Stimulated activated CD8-positive, alpha-beta memory T cell treated with anti-CD3 and anti-CD28 coated beads, Interleukin-4, amount 100 ng/mL, for 4 hours (primary cell): ENCODE measurements at places on chromosomes 16 and 17.

DNA sequence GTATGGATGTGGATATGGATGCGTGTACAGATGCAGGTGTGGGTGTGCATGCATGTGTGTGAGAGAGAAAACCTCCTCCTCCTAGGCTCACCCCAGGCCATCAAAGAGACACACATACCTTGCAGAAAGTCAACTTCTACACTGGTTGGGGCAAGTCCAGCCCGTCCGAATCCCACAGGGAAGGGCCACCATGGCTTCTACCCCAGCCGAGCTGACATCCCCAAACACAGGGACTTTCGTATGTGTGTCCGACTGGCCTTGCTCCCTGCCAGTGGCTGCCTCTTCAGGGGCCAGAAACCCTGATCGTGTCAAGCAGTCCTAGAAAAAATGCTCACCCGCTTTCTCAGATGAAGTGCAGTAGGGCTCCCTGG, 134.2 kb downstream of the XYLT1 start:
- DNase-seq, result no peak

- no peak for DNase-seq
Measured at GRCh38 chr17:410543-411401, 58.2 kb upstream of the RPH3AL start.

DNA sequence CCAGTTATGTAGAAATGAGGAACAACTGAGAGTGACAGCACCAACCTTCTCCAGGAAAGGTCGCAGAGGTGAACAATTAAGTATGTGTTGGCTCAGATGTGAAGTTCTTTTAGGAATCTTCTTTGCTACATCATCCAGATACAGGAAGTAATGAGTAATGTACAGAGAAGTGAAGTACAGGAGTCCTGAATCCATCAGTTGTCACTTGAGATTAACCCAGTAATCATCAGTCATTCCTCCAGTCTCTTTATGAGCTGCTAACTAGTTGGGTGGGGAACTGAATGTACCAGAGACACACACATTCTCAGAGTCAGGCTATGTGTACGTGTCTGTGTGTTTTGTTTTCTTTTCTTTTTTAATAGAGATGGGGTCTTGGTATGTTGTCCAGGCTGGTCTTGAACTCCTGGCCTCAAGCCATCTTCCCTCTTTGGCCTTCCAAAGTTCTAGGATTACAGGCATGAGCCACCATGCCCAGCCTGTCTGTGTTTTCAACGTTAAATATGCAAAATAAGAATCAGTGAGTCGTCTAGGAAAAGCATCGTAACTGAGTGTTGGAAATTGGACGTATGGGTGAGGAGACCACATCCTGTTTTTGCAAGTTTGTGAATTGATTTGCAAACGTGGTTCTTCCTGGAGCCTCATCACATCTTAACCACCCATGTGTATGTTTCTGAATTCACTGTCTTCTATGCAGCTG, 19.9 kb downstream of the ZNF200 start:
- no peak for DNase-seq

DNA sequence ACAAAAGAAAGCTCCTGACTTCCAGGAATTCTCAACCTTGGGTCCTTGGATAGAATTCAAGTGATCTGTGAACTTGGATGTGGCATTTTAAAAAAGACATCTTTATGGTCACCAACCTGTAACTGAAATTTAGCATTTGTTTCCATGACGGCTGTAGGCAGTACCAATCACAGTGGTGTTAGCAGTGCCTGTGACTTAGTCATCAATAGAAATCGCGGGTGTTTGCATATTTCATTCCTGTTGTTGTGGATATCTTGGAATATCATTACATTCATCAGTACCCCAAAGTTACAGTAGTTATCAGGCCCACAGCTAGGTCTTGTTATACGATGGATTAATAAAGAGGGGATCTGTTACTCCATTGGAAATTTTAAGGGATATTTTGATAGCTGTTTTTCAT, 81.6 kb downstream of the CMIP start:
- DNase-seq, result no peak

GRCh38 chr17:80125656-80126448, 21.1 kb downstream of the EIF4A3 start:
- no peak for DNase-seq

- no peak for DNase-seq
Measured at GRCh38 chr17:51423421-51424160, 163.2 kb downstream of the UTP18 start.

- no peak for DNase-seq
Measured at GRCh38 chr17:80842456-80843013, 149.1 kb upstream of the CHMP6 start.

- DNase-seq, result no peak
Measured at GRCh38 chr16:83779886-83780285, 27.9 kb upstream of the HSBP1 start.

GRCh38 chr17:64739316-64740058, 77.4 kb upstream of the SMURF2 start:
- no peak for DNase-seq

DNA sequence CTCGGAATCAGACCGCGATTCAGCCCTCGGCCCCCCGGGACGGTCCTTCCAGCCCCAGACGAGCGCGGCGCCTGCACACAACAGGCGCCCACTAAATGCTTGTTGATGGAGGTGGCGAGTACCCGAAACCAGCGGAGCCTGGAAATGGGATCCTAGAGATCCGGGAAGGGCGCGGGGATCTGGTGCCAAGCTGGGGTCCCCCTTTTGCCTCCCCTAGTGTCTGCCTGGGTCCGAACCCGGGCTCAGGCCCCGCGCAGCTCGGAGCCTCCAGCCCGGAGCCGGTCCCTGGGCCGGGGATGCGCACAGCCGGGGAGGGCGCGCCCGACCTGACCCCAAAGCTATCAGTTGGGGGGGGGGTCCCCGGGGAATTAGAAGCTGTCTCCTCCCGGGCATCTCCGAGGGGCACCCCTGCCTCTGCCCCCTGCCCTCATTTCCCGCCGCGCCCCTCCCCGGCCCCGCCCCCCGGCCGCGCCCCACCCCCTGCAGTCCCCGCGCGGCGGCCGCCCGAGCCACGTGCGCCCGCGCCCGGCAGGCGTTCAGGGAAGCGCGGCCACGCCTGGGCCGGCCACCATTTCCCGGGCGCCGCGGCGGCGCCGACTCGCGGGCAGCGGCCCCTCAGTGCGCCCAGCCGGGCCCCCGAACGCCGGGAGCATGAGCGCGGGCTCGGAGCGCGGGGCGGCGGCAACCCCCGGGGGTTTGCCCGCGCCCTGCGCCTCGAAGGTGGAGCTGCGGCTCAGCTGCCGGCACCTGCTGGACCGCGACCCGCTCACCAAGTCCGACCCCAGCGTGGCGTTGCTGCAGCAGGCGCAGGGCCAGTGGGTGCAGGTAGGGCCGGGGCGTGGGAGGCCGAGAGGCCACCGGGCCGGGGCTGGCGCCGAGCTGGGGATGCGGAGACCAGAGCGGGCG, at the start of gene CPNE7:
TSS of gene CPNE7 (plus strand) at position 512 of the 906 bp plus-strand sequence. CDS start at position 652, 140 bp downstream.
- DNase-seq, result no peak

DNA sequence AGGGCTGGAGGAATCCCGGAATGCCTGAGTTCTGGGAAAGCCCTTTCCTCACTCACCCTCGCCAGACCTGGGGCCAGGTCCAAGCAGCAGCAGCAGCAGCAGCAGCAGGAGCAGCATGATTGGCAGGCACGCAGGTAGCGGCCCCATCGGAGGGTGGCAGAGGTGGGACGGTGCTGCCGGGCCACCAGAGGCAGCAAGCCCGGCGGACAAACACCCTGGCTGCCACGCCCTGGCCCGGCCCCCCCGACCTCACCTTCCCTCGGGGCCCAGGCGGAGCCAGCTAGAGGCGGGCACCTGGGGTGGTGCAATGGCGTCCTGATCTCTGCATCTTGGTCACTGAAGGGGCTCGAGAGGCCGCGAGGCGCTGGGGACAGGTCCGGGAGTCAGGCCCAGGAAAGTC, 122.4 kb downstream of the LAT start:
- no peak for DNase-seq

GRCh38 chr16:25709213-25709612, 17.5 kb downstream of the HS3ST4 start:
- no peak for DNase-seq

DNA sequence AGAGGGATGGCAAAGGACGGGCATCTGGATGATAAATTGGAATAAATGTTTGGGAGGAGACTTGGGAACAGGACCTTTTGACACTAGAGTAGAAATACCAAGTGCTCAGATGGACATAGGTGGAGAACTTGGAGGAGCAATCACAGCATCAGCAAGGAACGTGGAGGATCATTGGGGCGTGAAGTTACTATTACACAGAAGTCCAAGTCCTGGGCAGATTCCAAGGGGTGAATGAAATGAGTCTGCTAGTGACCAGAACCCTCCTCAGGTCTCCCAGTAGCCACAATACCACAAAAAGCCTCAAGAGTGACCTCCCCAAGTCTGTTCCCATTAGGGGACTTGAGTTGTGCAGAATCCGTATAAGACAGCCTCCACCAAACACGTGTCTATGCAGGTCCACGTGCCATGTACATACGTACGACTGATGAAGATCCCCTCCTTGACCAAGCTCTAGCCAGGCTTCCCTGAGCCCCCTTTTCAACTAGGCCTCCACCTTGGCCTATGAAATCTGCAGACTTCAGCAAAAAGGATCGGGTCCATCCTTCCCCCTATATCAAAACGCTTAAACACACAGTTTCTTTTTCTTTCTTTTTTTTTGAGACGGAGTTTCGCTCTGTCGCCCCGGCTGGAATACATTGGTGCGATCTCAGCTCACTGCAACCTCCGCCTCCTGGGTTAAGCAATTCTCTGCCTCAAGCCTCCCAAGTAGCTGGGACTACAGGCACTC, 2.2 kb downstream of the C17orf67 start:
- DNase-seq, result no peak

GRCh38 chr16:72783716-72784318, 264.1 kb downstream of the ZFHX3 start:
- DNase-seq, result no peak

DNA sequence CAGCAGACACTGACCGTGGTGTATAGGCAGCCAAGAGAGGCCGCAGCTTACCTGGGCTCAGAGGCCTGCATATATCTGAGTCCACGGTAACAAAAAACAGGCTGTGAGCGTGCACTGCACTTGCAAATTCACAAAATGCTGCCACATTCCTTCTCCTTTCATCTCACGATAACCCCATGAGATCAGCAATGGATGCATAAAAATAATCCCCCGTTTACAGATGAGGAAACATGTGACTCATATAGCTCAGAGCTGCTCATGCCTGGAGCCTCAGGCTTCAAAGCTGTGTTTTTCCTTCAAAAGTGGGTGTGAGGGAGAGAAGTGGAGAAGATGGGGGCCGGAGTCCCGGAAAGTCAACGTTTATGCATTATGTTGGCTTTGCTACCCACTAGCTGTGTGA, 118.3 kb upstream of the FOXF1 start:
- no peak for DNase-seq

- peak; percentile 70 for DNase-seq
Measured at GRCh38 chr17:77107506-77108433, 33.0 kb upstream of the SEC14L1 start.

DNA sequence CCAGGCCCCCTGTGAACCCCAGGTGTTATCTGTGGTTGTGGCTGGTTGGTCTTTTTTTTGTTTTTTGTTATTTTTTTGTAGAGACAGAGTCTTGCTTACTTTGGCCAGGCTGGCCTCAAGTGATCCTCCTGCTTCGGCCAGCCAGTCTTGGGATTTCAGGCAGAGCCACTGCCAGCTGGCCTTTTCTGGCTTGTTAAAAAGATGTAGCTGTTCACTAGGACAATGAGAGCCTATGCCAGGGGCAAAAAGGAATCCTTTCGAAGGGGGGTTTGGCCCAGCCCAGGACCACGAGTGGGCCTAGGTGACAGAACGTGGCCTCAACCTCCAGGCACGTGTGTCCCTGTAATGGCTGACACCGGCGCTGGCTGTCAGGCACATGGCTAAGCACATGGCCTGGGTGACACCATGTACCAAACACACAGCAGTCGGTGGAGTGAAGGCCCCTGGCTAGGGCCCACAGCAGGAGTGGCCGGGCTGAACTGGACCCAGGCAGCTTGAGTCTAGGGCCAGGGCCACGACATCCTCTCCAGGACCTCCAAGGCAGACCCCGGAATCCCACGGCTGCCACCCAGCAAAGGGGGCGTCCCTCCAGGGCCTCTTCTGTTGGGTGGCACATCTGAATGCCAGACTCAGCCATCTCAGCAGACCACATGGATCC, 6.9 kb upstream of the SLC38A8 start:
- DNase-seq, result no peak

DNA sequence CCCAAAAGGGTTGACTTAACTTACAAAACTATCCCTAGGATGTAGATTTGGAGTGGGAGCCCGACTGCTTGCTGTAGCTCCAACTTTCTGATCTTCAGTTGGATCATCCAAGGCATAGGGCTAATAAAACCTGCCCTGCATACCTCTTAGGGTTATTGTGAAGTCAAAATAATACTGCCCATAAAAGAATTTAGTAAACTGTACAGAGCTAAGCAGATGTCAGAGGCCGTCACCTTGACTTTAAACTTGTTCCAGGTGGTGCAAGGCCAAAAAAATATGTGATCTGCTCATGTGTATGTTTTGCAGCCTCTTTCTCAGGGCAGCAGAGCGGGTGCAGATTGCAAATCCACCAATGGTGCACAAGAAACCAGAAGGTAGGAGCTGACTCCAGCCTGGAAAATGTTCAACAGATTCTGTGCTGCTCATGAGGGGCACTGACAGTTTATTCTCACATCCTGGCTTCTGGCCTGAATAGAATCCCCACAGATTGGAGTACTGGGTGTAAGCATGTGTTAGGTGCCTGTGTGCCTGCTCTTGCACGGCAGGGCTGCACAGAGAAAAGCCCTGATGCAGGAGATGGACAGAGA, 180.7 kb downstream of the MAP2K4 start:
- no peak for DNase-seq

DNA sequence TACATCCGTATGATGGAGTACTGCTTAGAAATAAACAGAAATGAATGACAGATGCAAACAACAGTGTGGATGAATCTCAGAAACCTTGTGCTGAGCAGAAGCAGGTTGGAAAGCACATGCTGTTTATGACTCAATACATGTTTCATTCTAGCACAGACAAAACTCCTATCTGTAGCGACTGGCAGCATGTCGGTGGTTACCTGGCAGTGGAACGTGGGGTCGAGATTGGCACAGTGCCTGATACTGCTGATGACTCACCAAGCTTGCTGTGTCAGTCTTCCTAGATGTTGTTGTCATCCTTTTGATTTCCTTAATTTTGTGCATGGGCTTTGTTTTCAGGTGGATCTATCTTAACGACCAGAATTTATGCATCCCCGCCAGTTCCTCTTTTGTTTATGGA, 62.1 kb downstream of the GAN start:
- no peak for DNase-seq

DNA sequence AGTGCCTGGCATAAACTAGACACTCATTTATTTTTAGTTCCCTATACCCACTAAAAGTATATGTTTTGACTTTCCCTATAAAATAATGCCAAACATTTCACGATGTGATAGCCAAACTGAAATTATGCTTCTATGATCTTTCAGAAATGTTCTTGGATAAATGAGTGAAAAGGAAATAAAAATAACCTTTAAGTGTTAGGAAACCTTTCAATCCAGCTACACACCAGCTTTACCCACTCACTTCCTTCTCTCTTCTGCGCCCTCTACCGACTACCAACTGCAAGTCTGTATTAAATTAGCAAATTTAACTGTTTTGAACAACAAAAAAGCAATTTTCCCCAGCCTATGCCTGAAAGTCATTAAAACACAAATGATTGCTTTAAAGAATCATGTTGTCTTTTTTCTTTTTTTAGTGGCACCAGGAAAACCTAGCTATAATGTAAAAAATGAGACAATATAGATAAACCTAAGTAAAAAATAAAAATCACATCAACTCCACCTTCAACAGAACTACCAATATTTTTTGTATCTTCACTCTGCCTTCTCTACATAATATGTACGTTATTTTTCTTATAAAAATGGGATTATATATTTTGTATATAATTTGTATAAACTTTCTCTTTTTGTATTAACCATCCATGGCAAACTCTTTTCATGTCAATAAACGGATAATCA, 13.2 kb upstream of the TMEM100 start:
- DNase-seq, result no peak

GRCh38 chr17:76246080-76247066, 6.1 kb upstream of the RNF157 start:
- no peak for DNase-seq
